ENCODE measurements at places on chromosomes 4 and X. TPM values are rescaled to one million over a fixed set of nuclear protein-coding genes. Genes with fewer than 3 reads are reported as not detected.

The ARSJ gene
- polyA plus RNA-seq, result 16.0 TPM

The MAGEA12 gene
- not detected for polyA plus RNA-seq

The MGARP gene
- 0.33 TPM for polyA plus RNA-seq

DNA sequence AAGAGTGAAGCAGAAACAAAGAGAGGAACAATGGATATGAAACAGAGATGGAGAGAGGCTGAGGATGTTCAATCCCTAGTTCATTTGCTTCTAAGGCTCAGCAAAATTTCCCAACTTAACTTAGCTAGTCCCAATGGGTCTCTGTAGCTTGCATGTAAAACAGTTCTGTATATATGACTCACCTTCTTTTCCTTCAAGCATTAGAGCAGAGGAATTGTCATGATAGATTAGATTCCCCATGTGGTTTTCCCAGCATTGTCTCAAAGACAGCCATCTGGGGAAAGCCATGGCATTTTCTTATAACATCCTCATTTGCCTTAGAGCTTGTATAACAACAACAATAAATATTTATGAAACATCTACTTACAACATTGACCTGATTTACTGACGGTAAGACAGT, 93.9 kb upstream of the GATB start:
- DNase-seq, result no peak

- DNase-seq, result no peak
These were observed 86.6 kb downstream of the RTL5 start for GRCh38 chrX:72045141-72045540.

- no peak for DNase-seq
These were observed 4.1 kb downstream of the IBSP start for GRCh38 chr4:87803421-87803820.

GRCh38 chrX:96683997-96684338, 674 bp upstream of the DIAPH2 start:
- DNase-seq, result no peak

GRCh38 chr4:8409264-8410065, 31.1 kb downstream of the ACOX3 start:
- DNase-seq, result no peak

GRCh38 chrX:101360390-101360789, 11.8 kb upstream of the TIMM8A start:
- no peak for DNase-seq

DNA sequence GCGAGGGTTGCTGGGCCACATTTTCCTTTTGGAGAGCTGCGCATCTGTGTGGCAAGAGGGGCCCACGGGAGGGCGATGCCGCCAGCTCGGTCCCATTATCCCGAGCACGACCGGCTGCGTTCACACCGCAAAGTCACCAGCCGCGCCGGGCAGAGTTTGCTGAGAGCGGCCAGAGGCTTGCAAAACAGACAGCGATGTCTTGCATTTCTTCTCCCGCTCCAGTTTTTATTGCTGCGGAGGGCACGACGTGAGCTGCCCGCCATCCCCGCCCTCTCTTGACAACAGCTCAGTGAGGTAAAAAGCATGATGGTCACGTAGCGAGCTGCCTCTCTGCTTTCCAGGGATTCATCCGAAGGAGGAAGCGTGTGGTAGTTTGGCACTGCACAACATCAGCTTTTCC, 102.1 kb upstream of the TENM3 start:
- no peak for DNase-seq

DNA sequence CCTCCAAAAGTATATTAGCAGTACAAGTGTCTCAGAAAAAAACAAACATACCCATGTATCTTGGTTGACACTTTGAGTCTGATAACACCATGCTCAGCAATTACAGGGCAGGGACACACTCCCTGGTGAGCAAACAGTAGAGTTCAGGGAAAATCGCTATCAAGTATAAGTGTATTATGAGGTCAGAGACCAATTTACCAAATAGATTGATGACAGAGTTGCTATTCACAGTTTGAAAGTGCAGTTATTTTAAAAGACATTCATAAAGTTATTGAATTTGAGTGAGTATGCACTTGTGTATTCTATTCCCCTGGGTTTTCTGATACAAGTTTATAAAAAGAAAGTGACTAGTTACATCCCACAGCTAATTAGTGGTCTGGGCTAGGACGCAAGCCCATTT, 10.2 kb upstream of the LONRF3 start:
- DNase-seq, result no peak

- DNase-seq, result no peak
These were observed 166.1 kb downstream of the BCOR start for GRCh38 chrX:39931529-39932282.

DNA sequence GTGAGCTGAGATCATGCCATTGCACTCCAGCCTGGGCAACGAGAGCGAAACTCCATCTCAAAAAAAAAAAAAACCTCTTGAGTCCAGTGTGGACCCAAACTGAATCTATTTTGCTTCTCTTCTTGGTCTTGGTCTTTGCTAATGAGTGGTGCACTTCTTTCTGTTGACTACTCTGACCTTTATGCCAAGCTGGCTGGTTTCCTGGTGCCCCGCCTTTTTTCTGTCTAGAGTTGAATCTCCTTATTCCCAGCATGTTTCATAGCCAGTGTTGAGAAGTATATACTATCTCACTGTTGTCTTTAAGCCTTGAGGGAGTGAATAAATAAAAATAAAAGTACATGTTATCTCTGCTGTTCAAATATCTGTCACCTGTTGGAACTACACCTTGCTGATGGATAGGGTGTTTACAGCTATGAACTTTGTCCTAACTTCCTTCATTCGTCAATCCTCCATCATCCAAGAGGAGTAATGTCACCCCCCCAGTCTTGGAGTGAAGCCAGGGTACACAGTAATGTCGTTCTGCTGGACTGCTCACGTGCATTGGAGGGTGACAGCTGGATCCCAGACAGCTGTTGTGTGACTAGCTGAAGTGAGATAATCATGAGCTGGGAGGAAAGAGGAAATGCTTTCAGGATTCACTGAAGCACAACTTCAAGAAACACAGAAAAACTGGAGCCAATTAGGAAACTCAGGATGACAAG, 99.3 kb upstream of the PRKG2 start:
- DNase-seq, result peak; percentile 92

GRCh38 chr4:115323106-115323707, 209.8 kb upstream of the NDST4 start:
- no peak for DNase-seq

- DNase-seq, result no peak
These were observed 9.1 kb downstream of the SLC7A3 start for GRCh38 chrX:70921709-70922352.

DNA sequence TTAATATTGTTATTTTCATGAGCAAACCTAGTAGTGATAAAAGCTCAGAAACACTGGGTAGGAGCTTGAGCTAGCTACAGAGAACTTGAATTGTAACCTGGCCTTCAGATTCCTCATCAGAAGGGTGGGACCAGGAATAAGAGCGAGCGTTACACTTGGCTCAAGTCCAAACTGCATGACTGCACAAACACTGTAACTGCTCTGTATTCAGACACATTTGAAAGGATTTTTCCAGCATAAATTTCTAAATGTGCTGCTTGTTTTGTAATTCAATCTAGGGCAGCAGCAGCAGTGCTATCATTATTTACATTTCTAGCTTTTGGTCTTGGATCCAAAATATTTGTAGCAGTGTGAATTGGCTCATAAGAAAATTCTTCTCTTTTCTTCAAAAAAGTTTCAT, 133.0 kb upstream of the TMLHE start:
- DNase-seq, result no peak

All from right renal pelvis (tissue), 4 donors.